ENCODE measurements at places on chromosomes 2 and 18. TPM values are rescaled to one million over a fixed set of nuclear protein-coding genes. Genes with fewer than 3 reads are reported as not detected.

DNA sequence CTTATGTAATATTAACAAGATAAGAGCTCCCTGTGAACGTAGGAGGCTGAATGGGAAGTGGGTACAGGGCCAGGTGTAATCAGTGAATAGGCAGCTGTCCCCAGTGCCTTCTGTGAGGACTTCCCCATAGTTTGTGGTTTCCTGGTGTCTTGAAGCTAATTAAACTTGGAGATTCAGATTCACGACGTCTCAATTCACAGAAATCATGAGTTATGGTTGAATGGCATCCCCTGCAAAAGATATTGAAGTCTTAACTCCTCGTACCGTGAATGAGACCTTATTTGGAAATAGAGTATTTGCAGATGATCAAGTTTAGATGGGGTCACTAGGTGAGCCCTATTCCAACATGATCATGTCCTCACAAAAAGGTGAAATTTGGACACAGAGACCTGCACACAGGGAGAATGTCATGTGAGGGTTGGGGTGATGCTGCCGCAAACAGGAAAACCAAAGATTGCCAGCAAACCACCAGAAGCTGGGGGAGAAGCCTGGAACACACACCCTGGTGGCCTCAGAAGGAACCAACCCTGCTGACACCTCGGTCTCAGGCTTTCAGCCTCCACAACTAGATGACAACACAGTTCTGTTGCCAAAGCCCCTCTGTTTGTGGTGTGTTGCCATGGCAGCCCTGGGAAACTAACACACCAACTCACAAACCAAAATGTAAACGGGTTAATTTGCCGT is 13.2 kb downstream of the ARL4C start:
- DNase-seq: peak; percentile 85

DNA sequence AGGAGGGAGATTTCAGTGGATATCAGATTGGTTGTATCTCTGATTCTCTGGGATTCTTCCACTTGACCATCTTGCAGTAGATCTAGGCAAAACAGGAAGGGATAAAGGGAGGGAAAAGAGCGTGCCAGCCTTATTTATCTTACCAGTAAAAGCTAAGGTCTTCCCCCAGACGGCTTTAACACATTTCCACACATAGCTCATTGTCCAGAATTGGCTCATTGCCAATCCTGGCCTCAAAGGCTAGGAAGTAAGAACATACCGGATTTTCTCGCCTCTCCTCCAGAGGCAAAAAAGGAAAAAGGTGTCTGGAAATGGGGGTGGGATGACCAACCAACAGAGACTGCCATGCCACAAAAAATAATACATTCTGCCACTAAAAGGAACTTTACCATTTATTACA is 411.6 kb upstream of the NRP2 start:
- no peak for DNase-seq

MBOAT2 gene
- polyA plus RNA-seq: not detected

DNA sequence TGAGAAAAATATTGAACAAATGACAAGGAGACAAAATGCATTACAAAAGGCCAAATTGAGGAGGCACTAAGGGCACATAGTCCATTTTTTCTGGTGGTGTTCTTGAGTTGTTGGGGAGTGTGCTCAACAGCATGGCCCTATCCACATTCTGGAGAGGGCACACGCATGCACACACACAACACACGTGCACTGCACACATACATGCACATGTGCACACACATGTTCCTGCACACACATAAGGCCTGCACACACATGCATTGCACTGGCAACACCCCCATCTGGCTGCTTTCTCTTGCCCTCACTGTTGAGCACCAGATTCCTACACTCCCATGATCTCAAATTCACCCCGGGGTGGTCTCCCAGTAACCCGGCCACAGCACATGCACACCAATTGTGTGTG is 659.2 kb upstream of the RAB6C start:
- no peak for DNase-seq

- no peak for DNase-seq
These were observed 90.3 kb downstream of the RTP5 start for GRCh38 chr2:241959751-241960269.

- no peak for DNase-seq
These were observed 131.2 kb downstream of the TRIB2 start for GRCh38 chr2:12847694-12848575.

DNA sequence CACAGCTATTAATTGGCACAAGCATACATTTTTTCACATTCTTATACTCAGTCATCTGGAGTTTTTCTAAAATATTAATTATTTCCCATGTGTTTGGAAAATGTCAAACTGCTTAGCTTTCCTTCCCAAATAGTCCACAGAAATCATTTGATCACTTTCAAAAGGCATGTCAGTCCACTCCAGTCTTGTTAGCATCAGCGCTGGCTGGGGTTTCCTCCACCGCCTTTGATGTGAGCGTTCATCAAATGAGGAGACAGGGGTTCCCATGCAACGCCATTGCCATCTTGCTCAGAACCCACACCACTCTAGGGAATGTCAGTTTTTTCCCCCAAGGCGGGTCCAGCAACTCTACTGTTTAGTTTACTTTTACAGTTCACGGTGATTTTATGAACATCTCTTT is 13.1 kb upstream of the RAX start:
- DNase-seq: no peak

All from naive B cell (primary cell).